ENCODE measurements at places on chromosomes 13 and 19.

DNA sequence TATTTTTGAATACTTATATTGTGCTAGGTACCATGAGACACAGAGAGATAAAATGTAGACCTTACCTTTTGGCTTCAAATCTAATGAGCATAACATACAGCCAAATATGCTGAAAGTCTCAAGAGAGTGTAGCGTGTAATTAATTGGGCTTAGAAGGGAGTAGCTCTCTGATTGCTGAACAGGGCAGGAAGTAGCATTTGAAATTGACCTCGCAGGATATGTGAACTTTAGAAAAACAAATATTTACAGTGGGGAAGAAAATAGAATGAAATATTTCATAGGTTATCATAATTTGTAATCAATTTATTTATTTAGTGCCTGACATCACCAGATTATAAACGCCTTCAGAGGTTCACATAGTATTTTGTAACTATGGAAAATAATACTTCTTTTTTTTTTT, 327.1 kb downstream of the RFC3 start:
- DNase-seq: no peak

DNA sequence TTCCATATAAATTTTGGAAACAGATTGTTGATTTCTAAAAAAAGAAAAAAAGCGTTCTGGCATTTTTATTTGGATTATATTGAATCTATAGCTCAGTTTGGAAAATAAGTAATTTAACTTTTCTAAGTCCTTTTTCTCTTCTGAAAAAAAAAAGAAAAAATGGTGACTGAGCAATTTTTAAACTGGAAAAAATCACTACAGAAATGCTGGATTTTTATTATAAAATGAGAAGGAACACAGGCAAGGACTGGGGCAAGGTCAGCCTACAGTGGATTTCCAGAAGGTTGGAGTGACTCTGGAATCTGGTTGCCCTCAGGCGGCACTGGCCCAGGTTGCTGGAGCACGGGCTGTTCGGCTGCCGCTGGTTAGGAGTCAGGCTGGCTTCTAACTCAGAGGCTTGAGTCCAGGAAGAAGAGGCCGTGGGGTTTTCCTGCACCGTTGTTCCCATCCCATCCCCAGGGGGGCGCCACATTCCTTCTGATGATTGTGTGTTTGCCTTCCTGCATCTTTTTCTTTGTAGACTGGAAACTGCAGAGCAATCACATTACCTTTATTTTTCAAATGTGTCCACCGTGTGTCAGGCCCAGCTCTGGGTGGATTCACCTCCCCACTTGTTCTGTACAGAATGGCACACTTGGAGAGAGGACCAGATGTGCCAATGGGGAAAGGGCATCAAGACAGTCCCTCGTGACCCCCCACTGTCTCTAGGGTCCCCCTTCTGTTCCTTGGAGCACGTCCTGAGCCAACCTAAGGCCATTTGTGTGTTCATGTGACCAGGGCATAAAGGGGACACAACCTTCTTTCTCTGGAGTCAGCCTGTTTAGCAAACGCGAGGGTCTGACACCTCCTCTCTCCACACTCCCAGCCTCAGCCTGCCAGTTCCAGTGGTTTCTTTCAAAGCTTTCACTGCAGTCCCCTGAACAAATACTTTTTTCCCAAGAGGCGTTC, 44.5 kb upstream of the GTF3A start:
- peak; percentile 23 for DNase-seq

- DNase-seq: no peak
These were observed 25.3 kb upstream of the SLC46A3 start for GRCh38 chr13:28744091-28744536.

DNA sequence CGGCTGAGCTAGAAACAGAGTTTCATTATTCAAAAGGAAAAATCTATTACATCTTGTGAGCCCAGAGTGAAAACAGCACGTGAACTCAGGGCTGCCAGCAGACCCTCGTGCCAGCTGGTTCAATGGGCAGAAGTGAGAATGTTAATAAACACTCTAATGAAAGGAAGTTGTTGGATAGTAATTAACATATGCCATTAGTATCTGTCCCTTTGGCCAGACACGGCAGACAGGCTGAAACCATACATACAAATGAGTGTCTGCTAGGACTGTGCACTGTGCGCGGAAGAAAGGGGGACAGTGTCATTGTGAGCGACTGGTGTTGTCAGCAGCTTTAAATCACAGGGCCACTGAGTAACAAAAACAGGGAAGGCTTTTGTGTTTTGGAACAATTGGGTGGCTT, 121.9 kb upstream of the TSC22D1 start:
- DNase-seq: no peak

GRCh38 chr19:19185853-19186740, 5.9 kb downstream of the BORCS8 start:
- DNase-seq: no peak

DNA sequence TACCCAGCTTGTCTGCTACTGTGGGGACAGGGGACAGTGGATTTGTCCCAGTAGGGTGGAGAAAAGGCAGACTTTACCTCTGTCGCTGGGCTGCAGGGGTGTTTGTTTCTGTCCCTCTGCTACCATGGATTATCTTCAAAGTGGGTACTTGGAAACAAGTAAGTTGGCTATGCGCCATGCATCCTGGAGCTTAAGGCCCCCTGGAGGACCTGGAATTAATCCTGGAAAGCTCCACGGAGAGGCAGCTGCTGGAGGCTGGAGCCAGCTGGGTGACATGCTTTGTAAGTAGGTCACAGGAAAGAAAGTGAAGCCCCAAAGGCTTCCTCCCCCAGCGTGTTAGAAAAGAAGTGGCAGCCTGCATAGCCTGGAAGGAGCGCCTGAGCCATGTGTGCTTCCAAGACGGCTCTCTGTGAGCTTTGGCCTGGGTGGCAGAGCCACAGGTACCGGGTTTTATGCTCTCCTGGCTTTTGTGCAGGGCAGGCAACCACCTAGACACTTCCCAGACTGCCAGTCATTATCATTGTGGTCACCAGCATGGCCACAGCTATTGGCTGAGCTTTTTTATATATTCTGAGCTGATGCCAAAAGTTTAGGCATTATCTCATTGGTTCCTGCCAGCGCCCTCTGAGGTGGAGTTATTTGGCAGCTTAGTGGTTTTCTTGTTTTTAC, 9.5 kb downstream of the B3GLCT start:
- DNase-seq: peak; percentile 12

GRCh38 chr13:38941353-38941945, 49.2 kb downstream of the STOML3 start:
- DNase-seq: no peak

- no peak for DNase-seq
These were observed 434.1 kb downstream of the ZNF536 start for GRCh38 chr19:30806311-30806710.

GRCh38 chr13:40728595-40728994, 42.4 kb downstream of the MRPS31 start:
- DNase-seq: no peak

GRCh38 chr19:35265900-35266519, 2.8 kb upstream of the USF2 start:
- DNase-seq: no peak
